Renal cortex interstitium (tissue), 15 donors: ENCODE measurements at places on chromosomes 1 and 21.

- no peak for DNase-seq
Observed at GRCh38 chr1:185644531-185644930, 89.7 kb upstream of the HMCN1 start.

- DNase-seq, result no peak
Observed at GRCh38 chr1:235304549-235305451, 23.2 kb downstream of the ARID4B start.

DNA sequence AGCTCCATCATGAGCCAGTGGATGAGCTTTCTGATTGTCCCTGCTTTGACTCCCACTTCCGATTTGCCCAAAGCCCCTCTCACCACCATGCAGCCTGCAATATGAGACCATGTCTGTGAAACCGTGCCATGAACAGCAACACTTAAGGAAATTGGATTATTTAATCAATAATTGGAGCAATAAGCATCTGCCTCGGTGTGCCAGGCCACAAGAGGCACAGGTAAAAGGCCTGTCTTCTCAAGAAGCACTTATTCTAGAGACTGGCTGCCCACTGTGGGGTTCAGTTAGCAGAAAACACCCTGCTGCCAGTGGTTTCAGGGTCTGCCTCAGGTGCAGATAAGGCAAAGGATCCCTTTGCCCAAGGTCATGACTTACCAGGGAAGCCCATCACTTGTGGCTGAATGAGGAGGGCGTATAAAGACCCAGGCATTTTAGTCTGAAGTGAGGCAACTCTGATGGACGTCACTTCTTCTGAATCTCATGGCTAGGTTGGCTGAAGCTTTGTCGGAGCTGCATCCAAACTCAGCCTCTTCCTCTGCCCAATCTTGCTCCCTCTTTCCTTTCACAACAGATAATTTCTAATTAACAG is 7.1 kb upstream of the CHI3L2 start:
- no peak for DNase-seq

GRCh38 chr1:206540044-206540780 is 32.9 kb downstream of the RASSF5 start:
- DNase-seq, result no peak

DNA sequence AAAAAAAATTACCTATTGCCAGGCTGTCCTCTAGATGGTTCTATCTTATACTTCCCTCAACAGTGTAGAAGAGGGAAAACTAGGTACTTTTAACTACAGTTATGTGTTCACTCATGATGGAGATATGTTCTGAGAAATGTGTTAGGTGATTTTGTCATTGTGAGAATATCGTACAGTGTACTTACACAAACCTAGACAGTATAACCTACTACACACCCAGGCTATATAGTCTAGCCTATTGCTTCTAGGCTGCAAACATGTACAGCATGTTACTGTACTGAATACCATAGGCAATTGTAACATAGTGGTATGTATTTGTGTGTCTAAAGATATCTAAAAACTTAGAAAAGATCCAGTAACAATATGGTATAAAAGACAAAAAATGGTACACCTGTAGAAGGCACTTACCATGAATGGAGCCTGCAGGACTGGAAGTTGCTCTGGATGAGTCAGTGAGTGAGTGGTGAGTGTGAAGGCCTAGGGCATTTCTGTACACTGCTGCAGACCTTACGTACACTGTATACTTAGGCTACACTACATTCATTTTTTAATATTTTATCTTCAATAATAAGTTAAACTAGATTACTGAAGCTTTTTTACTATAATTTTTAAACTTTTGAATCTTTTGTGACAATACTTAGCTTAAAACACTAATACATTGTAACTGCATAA is 13.2 kb downstream of the MGST3 start:
- no peak for DNase-seq

- DNase-seq, result no peak
Observed at GRCh38 chr1:18634276-18634675, 3.6 kb downstream of the PAX7 start.

DNA sequence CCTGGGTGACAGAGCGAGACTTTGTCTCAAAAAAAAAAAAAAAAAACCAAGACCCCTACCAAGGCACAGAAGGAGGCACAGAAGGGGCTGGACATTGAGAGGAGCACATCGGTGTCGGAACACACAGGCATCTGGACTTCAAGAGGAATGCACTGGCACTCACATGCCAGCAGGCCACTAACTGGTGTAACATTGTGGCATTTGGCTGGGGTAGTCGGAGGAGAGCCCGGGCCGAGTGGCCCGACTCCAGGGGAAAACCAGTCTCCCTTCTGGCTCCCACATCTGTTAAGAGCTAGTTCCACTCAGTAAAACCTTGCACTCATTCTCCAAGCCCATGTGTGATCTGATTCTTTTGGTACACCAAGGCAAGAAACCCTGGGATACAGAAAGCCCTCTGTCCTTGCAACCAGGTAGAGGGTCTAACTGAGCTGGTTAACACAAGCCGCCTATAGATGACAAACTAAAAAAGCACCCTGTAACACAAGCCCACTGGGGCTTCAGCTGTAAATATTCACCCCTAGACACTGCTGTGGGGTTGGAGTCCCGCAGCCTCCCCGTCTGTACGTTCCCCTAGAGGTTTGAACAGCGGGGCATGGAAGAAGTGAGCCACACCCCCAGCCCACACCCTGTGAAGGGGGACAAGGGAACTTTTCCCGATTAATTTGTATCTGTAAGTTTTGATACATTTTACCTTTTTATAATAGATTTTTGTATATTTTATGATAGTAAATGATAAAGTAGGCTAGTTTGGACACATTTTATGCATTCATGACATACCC is 17.2 kb upstream of the AKIRIN1 start:
- DNase-seq, result no peak

- no peak for DNase-seq
Observed at GRCh38 chr1:168368131-168368530, 87.5 kb downstream of the TBX19 start.

GRCh38 chr1:7558921-7559869 is 211.9 kb upstream of the VAMP3 start:
- DNase-seq, result no peak

- no peak for DNase-seq
Observed at GRCh38 chr1:209899948-209900347, 38.1 kb upstream of the SYT14 start.

GRCh38 chr1:18581420-18581880 is 49.2 kb upstream of the PAX7 start:
- no peak for DNase-seq

GRCh38 chr1:153881751-153882150 is 41.0 kb downstream of the GATAD2B start:
- peak; percentile 44 for DNase-seq

DNA sequence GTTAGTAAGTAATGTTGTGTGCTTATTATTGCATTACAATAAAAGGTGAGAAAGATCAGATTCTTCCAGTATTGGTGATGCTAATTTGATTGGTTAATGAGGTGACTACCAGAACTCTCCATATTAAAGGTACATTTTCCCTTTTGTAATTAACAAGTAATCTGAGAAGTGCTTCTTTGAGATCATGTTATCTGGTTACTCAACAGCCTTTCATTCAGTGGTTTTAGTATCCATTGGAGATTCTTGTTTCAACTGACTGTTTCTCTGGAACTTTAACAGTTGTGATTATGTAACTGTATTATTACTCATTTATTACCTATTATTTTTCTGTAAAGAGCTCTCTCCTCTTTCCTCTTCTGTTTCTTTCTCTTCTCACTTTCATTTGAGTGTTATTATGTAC is 86.7 kb downstream of the PEX14 start:
- no peak for DNase-seq

GRCh38 chr1:109981004-109981335 is 3.6 kb upstream of the AHCYL1 start:
- DNase-seq, result no peak

- DNase-seq, result no peak
Observed at GRCh38 chr1:111598544-111598943, 21.0 kb upstream of the RAP1A start.

- DNase-seq, result no peak
Observed at GRCh38 chr1:193417403-193417802, 231.0 kb upstream of the B3GALT2 start.

- no peak for DNase-seq
Observed at GRCh38 chr1:186896211-186896610, 67.5 kb downstream of the PLA2G4A start.
